IMR-90 (cell line): ENCODE measurements at places on chromosomes 7 and 10.

DNA sequence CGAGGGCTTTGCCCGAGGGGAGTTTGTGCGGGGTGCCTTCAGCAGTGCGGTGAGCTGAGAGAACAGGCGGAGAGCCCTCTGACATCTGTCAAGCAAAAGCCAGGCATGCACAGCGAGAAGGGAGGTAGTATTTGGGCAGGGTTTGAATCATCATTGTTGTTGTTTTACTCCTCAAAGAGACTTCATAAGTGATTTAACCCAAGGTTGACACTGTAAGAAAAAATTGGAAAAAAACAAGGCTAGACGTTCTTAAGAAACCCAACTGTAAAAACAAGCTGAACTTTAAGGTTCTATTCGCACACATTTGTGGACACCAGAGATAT is 1.3 kb downstream of the ADAM22 start:
- DNase-seq, result no peak

- DNase-seq, result no peak
These were observed 274.9 kb downstream of the SDK1 start for GRCh38 chr7:3575753-3576531.

DNA sequence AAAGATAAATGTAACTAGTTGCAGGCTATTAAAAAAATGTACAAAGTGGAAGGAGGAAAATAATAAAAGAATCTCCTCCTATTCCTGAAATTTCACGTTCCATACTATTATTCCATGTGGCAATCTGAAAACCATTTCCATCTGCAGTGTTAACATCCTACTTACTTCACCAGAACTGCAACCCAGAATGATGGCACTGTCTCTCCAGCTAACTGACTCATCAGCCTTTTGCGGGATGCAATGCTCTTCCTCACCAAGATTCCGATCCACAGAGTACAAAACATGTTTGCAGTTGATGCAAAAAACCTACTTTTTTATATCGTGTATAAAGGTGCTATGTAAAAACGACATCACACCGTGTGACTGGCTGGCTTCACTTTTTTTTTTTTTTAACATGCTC is 50.8 kb downstream of the ESYT2 start:
- peak; percentile 75 for DNase-seq

DNA sequence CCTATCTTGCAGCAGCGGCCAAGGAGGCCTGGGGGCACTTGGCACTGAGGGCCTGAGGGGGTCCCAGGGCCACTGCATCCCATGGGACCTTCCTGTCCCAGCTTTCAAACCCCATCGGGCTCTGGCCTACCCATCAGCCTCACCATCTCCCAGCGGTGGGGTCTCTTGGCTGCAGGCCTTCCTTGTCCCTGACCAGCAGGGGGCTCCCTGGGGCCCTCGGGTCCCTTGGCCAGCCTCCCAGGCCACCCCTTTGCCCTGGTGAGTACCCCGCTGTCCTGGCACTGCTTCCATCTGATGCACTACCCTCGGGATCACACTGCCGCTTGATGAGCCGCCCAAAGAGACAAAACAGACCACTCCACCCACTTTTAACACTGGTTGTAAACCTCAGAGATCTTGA is 43.5 kb downstream of the YKT6 start:
- no peak for DNase-seq

GRCh38 chr10:77071001-77071511 is 566.6 kb downstream of the KCNMA1 start:
- no peak for DNase-seq

- DNase-seq, result no peak
These were observed 160.1 kb downstream of the CFTR start for GRCh38 chr7:117639966-117640365.

GRCh38 chr7:71290452-71290851 is 158.5 kb downstream of the GALNT17 start:
- no peak for DNase-seq
